Activated T-cell treated with anti-CD3 and anti-CD28 coated beads, Interleukin-2, amount 50 U/mL, for 72 hours (primary cell): ENCODE measurements at places on chromosomes 12 and 14. TPM values are rescaled to one million over a fixed set of nuclear protein-coding genes. Genes with fewer than 3 reads are reported as not detected.

DNA sequence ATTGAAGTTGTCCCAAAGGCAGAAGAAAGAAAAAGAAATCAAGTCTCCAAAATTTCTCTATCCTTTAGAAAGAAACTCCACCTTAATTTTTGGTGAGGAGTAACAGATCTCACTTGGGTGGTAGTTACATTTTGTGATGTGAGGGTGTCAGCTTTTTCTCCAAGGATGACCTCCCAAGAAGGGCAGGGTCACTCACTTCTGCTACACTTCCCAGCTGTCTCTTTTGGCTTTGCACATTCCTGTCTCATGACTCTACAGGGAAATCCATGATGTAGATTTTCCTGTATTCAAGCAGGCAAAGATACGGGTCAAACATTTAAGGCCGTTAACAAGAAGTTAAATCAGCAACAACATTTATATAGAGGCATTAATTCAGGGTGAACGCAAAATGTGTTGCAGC is 1016.4 kb downstream of the NRXN3 start:
- DNase-seq, result no peak
- H3K36me3 ChIP-seq, result no peaks in the 10 kb centered on the region
- H3K27ac ChIP-seq, result no peak overlapping the region
- no peaks in the 10 kb centered on the region for H3K4me1 ChIP-seq
- H3K4me3 ChIP-seq, result no peak overlapping the region

DNA sequence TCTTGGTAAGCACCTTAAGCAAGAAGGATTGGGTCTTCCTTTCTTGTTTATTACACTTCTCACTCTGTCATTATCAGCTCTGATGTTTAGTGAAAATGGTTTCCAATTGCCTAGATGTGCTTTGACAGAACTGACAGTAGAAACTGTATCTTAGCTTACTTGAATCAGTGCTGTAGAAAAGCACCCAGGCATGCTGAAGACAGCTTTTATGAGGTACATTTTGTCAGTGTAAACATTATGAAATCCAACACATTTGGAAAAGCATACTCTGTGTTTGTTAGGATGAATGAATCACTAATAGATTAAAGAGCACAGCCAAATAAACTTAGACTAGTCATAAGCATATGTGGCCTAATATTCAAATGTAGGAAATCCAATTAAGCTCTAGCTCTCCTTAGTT is 290.2 kb upstream of the NPAS3 start:
- H3K4me3 ChIP-seq, result no peak overlapping the region
- no peaks in the 10 kb centered on the region for H3K4me1 ChIP-seq
- no peak for DNase-seq
- no peaks in the 10 kb centered on the region for H3K36me3 ChIP-seq
- no peaks in the 10 kb centered on the region for H3K27me3 ChIP-seq
- no peak overlapping the region for H3K27ac ChIP-seq

PTPRR gene
- not detected for total RNA-seq

PTCSC3 gene
- not detected for total RNA-seq

- H3K36me3 ChIP-seq, result peaks cover 2% of the 10 kb centered on the region
- DNase-seq, result peak; percentile 11
- H3K27ac ChIP-seq, result no peak overlapping the region
- peak overlapping the region; percentile 79 for H3K4me3 ChIP-seq
These were observed 200.9 kb upstream of the CAND1 start for GRCh38 chr12:67068204-67068731.

DNA sequence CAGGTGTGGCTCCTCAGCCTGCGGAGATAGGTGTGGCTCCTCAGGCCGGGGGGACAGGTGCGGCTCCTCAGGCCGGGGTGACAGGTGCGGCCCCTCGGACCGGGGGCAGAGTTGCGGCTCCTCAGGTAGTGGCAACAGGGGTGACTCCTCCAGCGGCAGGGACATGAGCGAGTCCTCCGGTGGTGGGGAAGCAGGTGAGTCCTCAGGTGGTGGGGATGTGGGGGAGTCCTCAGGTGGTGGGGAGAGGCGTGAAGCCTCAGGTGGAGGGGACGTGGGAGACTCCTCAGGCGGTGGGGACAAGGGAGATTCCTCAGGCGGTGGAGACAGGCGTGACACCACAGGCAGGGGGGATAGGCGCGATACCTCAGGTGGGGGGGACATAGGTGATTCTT is 9.2 kb downstream of the KMT2D start:
- peaks cover 23% of the 10 kb centered on the region for H3K36me3 ChIP-seq
- H3K27ac ChIP-seq, result no peak overlapping the region
- H3K4me3 ChIP-seq, result no peak overlapping the region
- no peaks in the 10 kb centered on the region for H3K27me3 ChIP-seq
- DNase-seq, result no peak

DNA sequence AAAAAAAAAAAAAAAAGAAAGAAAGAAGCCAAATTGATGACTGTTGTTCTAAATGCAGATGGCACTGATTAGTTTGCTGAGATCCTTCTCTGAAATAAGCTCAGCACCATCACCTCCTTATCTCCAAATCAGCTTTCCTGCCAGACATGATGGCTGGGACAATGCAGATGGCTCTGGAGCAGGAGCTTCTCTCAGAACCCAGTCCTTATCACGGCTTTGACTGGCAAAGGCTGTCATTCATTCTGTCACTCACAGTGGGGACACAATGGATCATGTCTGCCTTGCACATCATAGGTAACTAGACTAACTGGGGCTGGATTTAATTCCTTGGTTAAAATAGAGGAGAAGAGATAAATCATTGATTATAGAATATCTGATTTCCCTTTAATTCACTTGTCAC is 146.3 kb downstream of the PDZRN4 start:
- no peak for DNase-seq
- no peaks in the 10 kb centered on the region for H3K4me1 ChIP-seq
- no peak overlapping the region for H3K4me3 ChIP-seq
- H3K36me3 ChIP-seq, result no peaks in the 10 kb centered on the region

TNFRSF1A gene
- total RNA-seq, result 52.1 TPM

- peaks cover 71% of the 10 kb centered on the region for H3K27me3 ChIP-seq
- H3K4me3 ChIP-seq, result peak overlapping the region; percentile 43
- H3K27ac ChIP-seq, result no peak overlapping the region
- no peaks in the 10 kb centered on the region for H3K36me3 ChIP-seq
These were observed 16.0 kb upstream of the KRT86 start for GRCh38 chr12:52258335-52258901.

KITLG gene
- total RNA-seq, result 0.05 TPM

- H3K27me3 ChIP-seq, result no peaks in the 10 kb centered on the region
- no peaks in the 10 kb centered on the region for H3K4me1 ChIP-seq
- H3K27ac ChIP-seq, result no peak overlapping the region
These were observed 381.7 kb downstream of the DIO2 start for GRCh38 chr14:79829405-79830166.

- no peak for DNase-seq
- no peaks in the 10 kb centered on the region for H3K27me3 ChIP-seq
- H3K27ac ChIP-seq, result no peak overlapping the region
- H3K4me1 ChIP-seq, result no peaks in the 10 kb centered on the region
These were observed 649.8 kb downstream of the RPS29 start for GRCh38 chr14:48936362-48936761.

C1QL4 gene
- total RNA-seq, result not detected

DNA sequence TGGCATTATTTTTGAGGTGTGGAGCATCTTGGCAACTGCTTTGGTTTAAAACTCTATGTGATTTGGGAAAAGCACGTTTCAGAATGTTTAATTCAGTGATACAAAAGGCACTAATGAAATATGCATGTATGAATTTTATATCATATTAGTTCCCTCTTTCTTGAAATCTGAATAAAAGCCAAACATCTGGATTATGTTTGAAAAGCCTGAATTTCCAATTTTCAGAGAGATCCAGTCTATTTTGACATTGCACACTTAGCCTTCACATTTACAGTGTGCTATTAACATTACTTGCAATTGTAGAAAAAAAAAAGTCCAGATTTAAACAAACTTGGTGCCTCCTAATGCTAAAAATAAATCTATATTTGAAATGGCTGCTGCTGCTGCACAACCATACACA is 219.1 kb upstream of the NPAS3 start:
- H3K27me3 ChIP-seq, result no peaks in the 10 kb centered on the region
- DNase-seq, result no peak
- no peak overlapping the region for H3K4me3 ChIP-seq
- no peaks in the 10 kb centered on the region for H3K36me3 ChIP-seq

GRCh38 chr12:13368431-13368830 is 171.9 kb downstream of the EMP1 start:
- no peaks in the 10 kb centered on the region for H3K4me1 ChIP-seq
- no peaks in the 10 kb centered on the region for H3K36me3 ChIP-seq
- no peak overlapping the region for H3K4me3 ChIP-seq
- no peak for DNase-seq
- peaks cover 23% of the 10 kb centered on the region for H3K27me3 ChIP-seq

- H3K4me1 ChIP-seq, result no peaks in the 10 kb centered on the region
- no peaks in the 10 kb centered on the region for H3K27me3 ChIP-seq
- H3K27ac ChIP-seq, result no peak overlapping the region
- no peak for DNase-seq
- H3K4me3 ChIP-seq, result no peak overlapping the region
- H3K36me3 ChIP-seq, result no peaks in the 10 kb centered on the region
These were observed 76.7 kb upstream of the G2E3 start for GRCh38 chr14:30482276-30482675.

DNA sequence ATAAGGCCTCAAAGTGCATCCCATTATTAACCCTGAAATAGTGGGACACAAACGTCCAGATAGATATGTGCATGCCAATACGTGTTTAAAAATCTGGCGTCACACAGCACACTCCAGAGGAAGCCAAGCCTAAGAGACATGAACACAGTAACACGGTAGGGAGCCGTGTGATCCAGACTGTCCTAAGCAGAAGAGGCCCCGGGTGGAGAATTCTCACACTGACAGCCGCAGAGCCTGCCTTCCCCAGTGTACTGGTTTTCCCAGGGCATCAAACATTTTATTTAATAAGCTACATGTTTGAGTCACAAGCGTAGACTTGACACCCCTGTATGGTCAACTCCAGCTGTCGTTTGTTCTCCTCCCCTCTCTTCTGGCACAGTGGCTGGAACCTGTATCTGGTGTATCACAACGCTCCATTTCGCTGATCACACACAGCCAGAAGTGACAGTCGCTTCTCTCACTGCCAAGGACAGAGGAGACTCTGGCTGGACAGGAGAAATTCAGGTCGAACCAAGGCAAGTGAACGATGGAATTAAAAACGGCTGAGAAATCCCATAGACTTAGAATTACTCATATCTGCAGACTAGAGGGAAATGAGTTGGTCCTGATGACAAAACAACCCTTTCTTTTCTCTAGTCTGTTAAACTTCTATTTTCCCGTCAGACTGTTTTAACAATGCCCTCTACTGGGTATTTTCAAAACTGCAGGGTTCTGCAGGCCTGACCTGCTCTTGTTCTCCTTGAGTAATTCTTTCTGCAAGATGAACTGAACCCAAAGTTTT is 359.9 kb downstream of the RGS6 start:
- peak; percentile 10 for DNase-seq
- H3K27me3 ChIP-seq, result peaks cover 35% of the 10 kb centered on the region
- H3K4me3 ChIP-seq, result no peak overlapping the region
- H3K36me3 ChIP-seq, result no peaks in the 10 kb centered on the region

GRCh38 chr12:104673696-104674482 is 217.1 kb downstream of the CHST11 start:
- peaks cover 54% of the 10 kb centered on the region for H3K4me1 ChIP-seq
- DNase-seq, result no peak
- no peak overlapping the region for H3K4me3 ChIP-seq
- H3K27ac ChIP-seq, result peak overlapping the region; percentile 72
- no peaks in the 10 kb centered on the region for H3K36me3 ChIP-seq
- no peaks in the 10 kb centered on the region for H3K27me3 ChIP-seq

SSTR1 gene
- not detected for total RNA-seq

DNA sequence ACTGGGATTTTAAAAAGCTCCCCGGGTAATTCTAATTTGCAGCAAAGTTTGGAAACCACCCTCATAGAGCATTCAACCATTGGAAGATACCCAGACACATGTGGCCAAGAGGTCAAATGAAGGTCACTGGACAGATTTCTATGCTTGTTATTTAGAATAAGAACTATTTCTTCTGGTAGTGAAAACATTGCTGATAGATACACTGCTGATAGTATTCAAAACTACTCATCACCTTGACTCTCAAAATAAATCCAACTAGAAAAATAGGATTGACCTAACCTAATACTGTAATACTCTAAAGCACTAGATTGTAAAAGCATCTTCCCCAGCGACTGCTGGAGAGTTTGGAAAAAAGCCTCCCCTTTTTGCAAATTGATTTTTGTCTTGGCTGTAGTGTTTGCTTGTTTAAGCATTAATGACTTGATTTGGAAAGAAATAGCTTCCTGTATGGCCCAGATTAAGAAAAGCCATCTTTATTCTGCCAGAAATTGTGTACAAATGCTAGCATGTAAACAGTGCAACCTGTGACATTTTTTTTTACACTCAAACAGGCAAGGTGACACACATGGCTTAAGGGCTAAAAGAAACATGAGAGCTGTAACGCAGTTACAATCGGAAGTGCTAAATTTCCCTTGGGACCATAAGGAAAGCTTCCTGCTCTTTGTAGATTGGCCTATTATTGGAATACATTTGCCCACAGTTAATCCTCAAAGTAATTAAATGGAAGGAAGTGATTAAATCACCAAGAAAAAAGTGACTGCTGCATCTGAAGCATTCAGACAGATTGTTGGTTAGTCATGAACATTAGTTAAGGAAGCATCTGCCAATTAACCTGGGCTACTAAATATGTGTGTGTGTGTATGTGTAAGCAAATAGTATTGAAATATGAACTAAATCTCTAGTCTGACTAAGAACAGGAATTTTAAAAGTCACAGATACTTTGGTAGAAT is 356.5 kb upstream of the ATP2B1 start:
- no peak for DNase-seq
- H3K36me3 ChIP-seq, result no peaks in the 10 kb centered on the region
- H3K27me3 ChIP-seq, result no peaks in the 10 kb centered on the region
- H3K27ac ChIP-seq, result no peak overlapping the region

ADCY4 gene
- 4.6 TPM for total RNA-seq

LRRIQ1 gene
- not detected for total RNA-seq

DNA sequence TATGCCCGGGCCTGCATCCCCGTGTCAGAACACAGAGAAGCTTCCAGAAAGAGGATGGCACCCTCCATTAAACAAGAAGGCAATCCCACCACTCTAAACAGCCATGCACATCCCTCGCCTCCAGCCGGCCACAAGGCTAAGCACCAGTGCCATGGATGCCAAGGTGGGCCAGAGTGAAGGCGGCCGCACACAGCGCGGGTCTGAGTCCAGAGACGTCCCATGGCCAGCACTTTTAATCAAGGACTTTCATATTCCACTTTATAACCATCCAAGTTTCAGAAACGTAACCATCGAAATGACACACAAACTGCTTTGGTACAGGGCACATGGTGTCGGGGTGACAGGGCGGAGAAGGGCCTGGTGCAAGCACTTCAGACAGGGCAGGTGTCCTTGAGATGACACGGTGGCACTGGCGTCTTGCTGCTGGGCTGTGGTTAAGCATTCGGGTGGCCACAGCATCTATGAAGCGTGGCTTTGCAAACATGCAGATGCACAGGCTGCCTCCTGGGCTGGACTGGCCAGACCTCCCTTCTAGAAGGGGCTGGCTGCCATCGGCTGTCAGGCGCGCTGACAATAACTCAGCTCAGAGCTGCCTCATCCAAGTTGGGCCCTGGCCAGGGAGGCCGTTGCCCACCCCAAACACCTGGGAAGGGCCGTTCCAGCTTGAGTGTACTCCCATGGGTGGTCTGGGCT is 117.2 kb downstream of the RFLNA start:
- no peaks in the 10 kb centered on the region for H3K4me1 ChIP-seq
- no peak for DNase-seq
